ENCODE measurements at places on chromosomes 7 and 10. TPM values are rescaled to one million over a fixed set of nuclear protein-coding genes. Genes with fewer than 3 reads are reported as not detected.

GRCh38 chr10:127935071-127935561, 28.2 kb downstream of the PTPRE start:
- DNase-seq: no peak
- H3K36me3 ChIP-seq: no peaks in the 10 kb centered on the region
- H3K27ac ChIP-seq: no peak overlapping the region

Gene METTL27
- total RNA-seq: 7.7 TPM

- H3K4me1 ChIP-seq: 0 out of 2 replicates have a peak, but pooled peaks cover 4% of the 10 kb centered on the region
- no peak for DNase-seq
- no peaks in the 10 kb centered on the region for H3K36me3 ChIP-seq
Measured at GRCh38 chr10:63003816-63004453, 129.2 kb upstream of the NRBF2 start.

DNA sequence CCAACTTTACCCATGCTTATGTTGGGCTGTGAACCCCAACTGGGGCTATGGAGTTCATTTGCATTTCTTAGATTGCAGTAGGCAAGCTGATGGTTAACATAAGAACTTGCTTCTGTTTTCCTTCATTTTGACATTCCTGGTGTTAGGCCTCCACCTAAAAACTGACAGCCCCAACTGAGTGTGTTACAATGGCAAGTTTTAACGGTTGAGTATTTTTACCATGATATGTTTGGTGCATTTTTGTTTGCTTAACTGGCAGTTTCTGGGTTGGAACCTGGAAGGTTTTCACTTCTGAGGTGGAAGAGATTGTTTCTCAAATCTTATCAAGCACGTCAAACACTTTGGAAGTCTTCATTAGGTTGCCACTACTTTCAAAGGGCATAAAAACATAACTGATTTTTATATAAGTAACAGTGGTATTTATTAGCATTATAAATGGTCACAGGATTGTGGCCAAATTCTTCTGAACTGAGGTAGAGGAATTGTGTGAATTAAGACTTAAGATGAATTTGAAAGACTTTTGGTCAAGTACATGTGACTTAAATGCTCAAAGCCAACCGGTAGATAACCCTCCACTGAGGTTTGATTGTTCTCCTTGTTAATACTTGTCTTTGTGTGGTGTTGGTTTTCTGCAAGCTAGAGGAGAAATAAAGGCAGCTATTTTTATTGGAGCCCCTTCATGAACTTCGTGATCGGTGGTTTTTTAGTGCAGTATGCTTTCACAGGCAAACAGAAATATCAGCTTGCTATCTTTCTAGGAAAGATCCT, 2.8 kb downstream of the BMI1 start:
- peaks cover 86% of the 10 kb centered on the region for H3K27me3 ChIP-seq
- H3K27ac ChIP-seq: no peak overlapping the region
- DNase-seq: no peak
- peaks cover 47% of the 10 kb centered on the region for H3K4me1 ChIP-seq
- H3K4me3 ChIP-seq: peak overlapping the region; percentile 78

GRCh38 chr10:42970451-42971250, 106.2 kb upstream of the RET start:
- H3K4me3 ChIP-seq: no peak overlapping the region
- peak overlapping the region; percentile 78 for H3K27ac ChIP-seq
- peaks cover 15% of the 10 kb centered on the region for H3K4me1 ChIP-seq
- peak; percentile 10 for DNase-seq
- H3K36me3 ChIP-seq: no peaks in the 10 kb centered on the region
